ENCODE measurements at places on chromosomes 6 and 20.

DNA sequence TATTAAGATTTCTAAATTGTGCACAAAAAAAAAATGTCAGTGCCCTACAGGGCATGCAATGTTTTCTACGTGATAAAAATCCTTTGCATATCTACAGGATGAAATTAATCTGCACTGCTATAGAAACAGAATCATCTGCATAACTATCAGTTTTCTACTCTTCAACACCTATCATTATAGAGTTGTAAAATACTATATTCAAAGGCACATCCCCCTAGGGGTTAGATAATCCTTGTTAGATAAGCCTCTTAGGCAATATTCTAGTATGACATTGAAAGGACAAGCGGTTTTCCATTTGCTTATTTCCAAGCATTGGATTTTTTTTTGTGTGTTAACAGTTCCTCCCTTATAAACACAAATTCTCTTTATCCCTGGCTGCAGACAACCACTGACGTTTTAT, 98.7 kb upstream of the LAMA2 start:
- no peak for DNase-seq

DNA sequence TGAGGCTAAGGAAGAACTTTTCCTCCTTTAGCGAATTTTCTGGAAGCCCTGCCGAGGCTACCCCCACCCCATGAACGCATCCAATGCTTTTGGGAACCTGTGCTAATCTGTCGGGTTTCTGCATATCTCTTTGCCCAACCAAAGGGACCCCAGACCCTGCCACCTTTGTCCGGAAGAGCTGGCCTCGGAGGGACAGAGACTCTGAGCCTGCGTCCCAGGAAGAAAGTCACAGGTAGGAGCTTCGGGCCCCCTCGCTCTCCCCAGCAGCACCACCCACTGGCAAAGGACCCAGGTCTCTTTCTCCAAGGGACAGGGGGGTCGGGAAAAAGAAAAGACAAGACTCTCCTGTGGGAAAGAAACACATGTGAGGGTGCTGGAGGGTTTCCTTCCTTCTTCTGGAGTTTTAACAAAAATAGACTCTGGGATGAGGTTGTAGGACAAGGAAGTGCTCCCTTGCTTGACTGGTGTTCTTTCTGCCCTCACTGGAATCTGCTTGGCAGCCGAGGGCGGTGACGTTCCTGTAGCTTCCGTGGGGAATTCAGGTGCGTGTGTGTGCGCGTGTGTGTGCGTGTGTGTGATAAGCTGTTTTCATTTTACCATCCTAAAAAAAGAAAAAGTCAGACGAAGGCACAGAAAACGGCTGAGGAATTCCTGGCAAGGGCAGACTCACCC, 16.3 kb upstream of the FOXC1 start:
- no peak for DNase-seq

- no peak for DNase-seq
Observed at GRCh38 chr6:100447081-100447899, 17.4 kb downstream of the SIM1 start.

GRCh38 chr6:37745748-37746147, 48.1 kb upstream of the MDGA1 start:
- DNase-seq: no peak

DNA sequence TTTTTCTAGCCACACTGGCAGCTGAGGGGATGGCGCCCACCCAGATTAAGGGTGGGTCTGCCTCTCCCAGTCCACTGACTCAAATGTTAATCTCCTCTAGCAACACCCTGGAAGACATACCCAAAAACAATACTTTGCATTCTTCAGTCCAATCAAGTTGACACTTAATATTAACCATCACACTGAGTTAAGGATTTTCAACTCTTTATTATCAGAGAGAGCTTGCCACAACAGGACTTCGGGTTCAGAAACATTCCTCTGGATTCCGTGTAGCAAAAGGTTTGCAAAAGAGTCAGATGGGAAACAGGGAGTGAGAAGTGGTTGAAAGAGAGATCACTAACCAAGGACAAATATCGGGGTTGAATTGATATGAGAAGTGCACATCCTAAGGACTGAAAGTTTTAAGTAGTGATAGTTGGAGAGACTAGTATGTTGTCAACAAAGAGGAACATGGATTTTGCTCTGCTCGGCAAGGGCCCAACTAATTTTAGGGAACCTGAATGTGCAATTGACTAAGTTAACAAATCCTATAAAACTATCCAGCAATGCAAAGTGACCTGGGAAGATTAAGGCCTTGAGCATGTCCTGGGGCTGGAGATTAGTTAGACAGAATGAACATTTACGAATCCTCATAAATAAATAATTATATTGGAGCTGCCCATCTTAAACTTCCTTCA, 137.0 kb upstream of the TENT5A start:
- DNase-seq: no peak

- no peak for DNase-seq
Observed at GRCh38 chr6:167303675-167304625, 12.8 kb downstream of the UNC93A start.

GRCh38 chr20:43824309-43825050, 90.2 kb upstream of the TOX2 start:
- no peak for DNase-seq

Measured in GDM1 (cell line).